ENCODE measurements at places on chromosomes 7 and 10.

- DNase-seq, result no peak
Observed at GRCh38 chr7:30879139-30880124, 32.2 kb upstream of the AQP1 start.

- no peak for DNase-seq
Observed at GRCh38 chr10:104678658-104679057, 37.6 kb downstream of the SORCS3 start.

- no peak for DNase-seq
Observed at GRCh38 chr7:39430909-39431641, 135.1 kb upstream of the YAE1 start.

DNA sequence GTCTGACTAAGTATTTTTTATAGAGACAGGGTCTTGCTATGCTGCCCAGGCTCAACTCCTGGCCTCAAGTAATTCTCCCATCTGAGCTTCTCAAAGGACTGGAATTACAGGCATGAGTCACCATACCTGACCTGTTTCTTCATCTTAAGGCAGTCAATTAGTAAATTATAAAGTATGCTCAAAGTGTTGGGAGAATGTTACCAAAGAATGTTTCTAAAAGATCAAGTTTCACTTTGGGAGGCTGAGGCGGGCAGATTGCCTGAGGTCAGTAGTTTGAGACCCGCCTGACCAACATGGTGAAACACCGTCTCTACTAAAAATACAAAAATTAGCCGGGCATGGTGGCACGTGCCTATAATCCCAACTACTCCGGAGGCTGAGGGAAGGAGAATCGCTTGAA, 117.0 kb downstream of the ALOX5 start:
- no peak for DNase-seq

DNA sequence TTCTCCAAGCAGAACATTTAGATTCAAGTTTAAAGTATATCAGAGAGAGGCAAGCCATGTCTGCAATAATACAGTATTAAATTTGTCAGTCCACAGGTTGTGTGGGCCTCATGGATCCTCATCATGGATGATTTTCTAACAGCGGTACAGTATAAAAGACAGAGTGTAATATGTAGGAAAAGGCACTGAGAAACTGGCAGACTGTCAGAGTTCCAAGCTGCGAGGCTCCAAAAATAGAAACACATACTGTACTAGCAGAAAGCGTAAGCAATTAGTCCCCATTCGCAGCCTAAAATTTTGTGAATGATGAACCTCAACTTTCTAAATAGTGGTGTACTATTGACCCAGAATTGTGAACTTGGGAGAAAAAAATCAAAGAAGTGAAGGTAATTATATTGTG, 933.3 kb downstream of the XPNPEP1 start:
- DNase-seq, result no peak

DNA sequence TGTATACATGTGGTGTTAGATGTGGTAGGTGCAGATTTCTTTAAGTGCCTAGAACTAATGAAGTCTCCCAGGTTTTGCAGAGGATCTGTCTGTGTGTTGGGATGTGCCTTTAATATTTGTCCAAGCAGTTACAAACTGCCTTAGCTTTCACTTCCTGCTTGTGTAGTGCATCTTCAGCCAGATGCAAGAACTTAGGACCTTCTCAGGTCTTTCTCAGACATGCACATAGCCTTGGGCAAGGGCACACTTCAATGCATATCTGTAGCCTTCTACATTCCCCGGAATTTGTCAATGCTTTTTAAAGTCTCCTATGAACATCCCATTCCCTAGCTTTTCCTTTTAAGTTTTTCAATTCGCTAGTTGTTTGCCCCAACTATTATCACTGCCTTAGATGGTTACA, 47.2 kb upstream of the SLC39A12 start:
- DNase-seq, result no peak

- no peak for DNase-seq
Observed at GRCh38 chr10:69439813-69440506, 11.3 kb upstream of the TSPAN15 start.
